Muscle of leg (tissue), 16 donors: ENCODE measurements at places on chromosomes 1 and 21. TPM values are rescaled to one million over a fixed set of nuclear protein-coding genes. Genes with fewer than 3 reads are reported as not detected.

The OR2L8 gene
- total RNA-seq, result not detected

The SRSF10 gene
- total RNA-seq, result 77.4 TPM

The GBP6 gene
- 0.04 TPM for total RNA-seq

The CBR3 gene
- 4.0 TPM for total RNA-seq

The FMO1 gene
- 8.3 TPM for total RNA-seq

The GJC2 gene
- total RNA-seq, result 1.6 TPM

The FAM131C gene
- total RNA-seq, result 0.09 TPM

The OPRD1 gene
- total RNA-seq, result 0.27 TPM

The ARHGEF16 gene
- 0.40 TPM for total RNA-seq

The EXTL1 gene
- 0.71 TPM for total RNA-seq

The ACADM gene
- total RNA-seq, result 59.8 TPM

The OR2L3 gene
- not detected for total RNA-seq

The ACTN2 gene
- 522 TPM for total RNA-seq

The ACAP3 gene
- 29.0 TPM for total RNA-seq

The RBM8A gene
- total RNA-seq, result 116 TPM

The MCOLN3 gene
- 1.1 TPM for total RNA-seq

The ATP1A2 gene
- total RNA-seq, result 55.0 TPM

The GUCA2A gene
- total RNA-seq, result not detected

The C1QC gene
- total RNA-seq, result 19.1 TPM
